ENCODE measurements at places on chromosomes 11 and 22. TPM values are rescaled to one million over a fixed set of nuclear protein-coding genes. Genes with fewer than 3 reads are reported as not detected.

DNA sequence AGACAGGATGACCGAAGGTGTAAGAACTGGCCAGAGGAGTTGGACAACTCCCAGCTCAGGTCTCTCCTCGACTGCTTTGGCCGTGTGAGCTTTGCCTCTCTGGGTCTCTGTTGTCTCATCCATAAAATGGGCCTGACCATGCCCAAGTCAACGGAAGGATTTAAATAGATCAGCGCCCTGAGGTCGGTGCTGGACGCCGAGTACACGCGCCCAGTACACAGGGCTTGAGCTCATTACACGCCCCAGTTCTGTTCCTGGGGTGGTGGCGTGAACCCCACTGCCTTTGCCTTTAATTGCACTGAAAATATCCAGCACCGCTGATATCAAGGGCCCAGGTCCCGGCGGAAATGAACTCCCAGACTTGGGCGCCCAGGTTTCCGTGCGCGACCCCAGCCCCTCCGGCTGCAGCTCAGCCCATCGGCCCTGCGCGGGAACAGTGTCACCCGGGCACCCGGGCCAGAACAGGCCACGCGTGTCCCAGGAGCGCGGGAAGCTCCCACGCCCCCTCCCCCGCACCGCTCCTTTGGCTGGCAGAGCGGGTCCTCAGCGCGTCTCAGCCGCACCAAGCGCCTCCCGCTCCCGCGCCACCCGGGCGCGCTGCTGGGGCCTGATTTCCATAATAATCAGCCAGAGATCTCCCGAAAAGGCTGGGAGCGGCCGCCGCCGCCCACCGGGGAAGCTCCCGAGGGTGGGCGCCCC lies 42.2 kb downstream of the CYTH4 start:
- no peaks in the 10 kb centered on the region for H3K36me3 ChIP-seq
- peak overlapping the region; percentile 4 for H3K4me3 ChIP-seq
- no peak for DNase-seq
- H3K27me3 ChIP-seq = no peaks in the 10 kb centered on the region
- peak overlapping the region; percentile 92 for H3K27ac ChIP-seq

- H3K4me1 ChIP-seq = no peaks in the 10 kb centered on the region
- no peak overlapping the region for H3K27ac ChIP-seq
Measured at GRCh38 chr22:19955241-19956128, 13.9 kb upstream of the TXNRD2 start.

DNA sequence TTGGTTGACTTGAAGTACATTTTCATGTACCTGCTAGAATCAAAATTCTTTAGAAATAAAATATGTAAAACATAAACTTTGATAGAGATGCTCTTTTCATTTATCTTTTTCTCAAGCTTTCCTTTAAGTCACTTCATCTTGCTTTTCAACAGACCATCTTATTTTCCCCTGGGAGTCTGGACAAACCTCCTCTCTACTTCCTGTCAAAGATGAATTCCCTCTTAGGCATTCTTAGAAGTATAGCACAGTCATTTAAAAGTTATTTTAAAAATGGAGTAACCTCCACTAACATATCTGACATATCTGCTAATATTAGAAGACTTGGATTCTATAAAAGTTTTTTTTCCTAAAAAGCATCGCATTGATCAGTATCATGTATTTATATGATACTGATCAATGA lies 84.8 kb upstream of the PAX6 start:
- H3K27me3 ChIP-seq = no peaks in the 10 kb centered on the region
- H3K36me3 ChIP-seq = no peaks in the 10 kb centered on the region
- no peak overlapping the region for H3K4me3 ChIP-seq
- DNase-seq = no peak
- no peak overlapping the region for H3K27ac ChIP-seq
- no peaks in the 10 kb centered on the region for H3K4me1 ChIP-seq

- DNase-seq = no peak
- H3K4me1 ChIP-seq = no peaks in the 10 kb centered on the region
- H3K27me3 ChIP-seq = no peaks in the 10 kb centered on the region
- no peak overlapping the region for H3K4me3 ChIP-seq
Measured at GRCh38 chr11:102421261-102421660, 31.3 kb downstream of the TMEM123 start.

GRCh38 chr11:120774591-120775386 lies 249.1 kb upstream of the TBCEL start:
- H3K4me3 ChIP-seq = no peak overlapping the region
- H3K36me3 ChIP-seq = no peaks in the 10 kb centered on the region
- no peak for DNase-seq
- no peak overlapping the region for H3K27ac ChIP-seq

The SCUBE2 gene
- not detected for total RNA-seq

The KCNK4 gene
- total RNA-seq = 0.57 TPM

The HEPN1 gene
- not detected for total RNA-seq

Data from PC-9 (cell line).